ENCODE measurements at places on chromosomes 12 and 14. TPM values are rescaled to one million over a fixed set of nuclear protein-coding genes. Genes with fewer than 3 reads are reported as not detected.

DNA sequence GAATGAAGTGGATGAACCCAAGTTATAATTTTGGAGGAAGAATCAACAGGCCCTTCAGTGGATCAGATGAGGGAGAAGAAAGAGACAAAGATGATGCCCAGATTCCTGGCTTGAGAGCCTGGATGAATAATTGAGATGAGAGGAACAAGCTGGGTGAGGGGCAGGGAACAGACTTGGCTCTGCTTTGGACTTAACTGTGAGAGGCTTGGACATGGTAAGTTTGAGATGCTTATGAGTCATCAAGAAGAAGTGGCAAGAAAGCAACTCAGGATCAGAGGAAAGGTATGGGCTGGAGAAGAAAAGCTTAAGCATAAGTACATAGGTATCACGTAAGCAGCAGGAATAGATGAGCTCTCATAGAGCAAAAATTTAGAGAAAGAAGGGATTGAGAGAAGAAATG lies 55.3 kb downstream of the FIGNL2 start:
- no peak for DNase-seq
- no peaks in the 10 kb centered on the region for H3K27me3 ChIP-seq
- no peak overlapping the region for H3K4me3 ChIP-seq
- H3K27ac ChIP-seq, result no peak overlapping the region

GRCh38 chr12:98745578-98746391 lies 100.7 kb downstream of the APAF1 start:
- H3K27ac ChIP-seq, result no peak overlapping the region
- H3K4me3 ChIP-seq, result no peak overlapping the region
- H3K36me3 ChIP-seq, result no peaks in the 10 kb centered on the region

GRCh38 chr14:24809135-24809534 lies 175.1 kb upstream of the GZMB start:
- no peaks in the 10 kb centered on the region for H3K4me1 ChIP-seq
- no peak overlapping the region for H3K4me3 ChIP-seq
- no peak for DNase-seq
- H3K36me3 ChIP-seq, result no peaks in the 10 kb centered on the region
- no peak overlapping the region for H3K27ac ChIP-seq

DNA sequence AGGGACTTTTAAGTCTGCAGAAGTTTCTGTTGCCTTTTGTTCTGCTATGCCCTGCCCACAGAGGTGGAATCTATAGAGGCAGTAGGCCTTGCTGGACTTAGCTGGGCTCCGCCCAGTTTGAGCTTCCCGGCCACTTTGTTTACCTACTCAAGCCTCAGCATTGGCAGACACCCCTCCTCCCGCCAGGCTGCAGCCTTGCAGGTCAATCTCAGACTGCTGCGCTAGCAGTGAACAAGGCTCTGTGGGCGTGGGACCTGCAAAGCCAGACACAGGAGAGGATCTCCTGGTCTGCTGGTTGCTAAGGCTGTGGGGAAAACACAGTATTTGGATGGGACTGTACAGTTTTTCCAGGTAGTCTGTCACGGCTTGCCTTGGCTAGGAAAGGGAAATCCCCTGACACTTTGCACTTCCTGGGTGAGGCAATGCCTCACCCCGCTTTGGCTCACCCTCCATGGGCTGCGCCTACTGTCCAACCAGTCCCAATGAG lies 43.7 kb downstream of the CCDC59 start:
- no peaks in the 10 kb centered on the region for H3K27me3 ChIP-seq
- H3K36me3 ChIP-seq, result no peaks in the 10 kb centered on the region
- H3K4me1 ChIP-seq, result no peaks in the 10 kb centered on the region
- no peak overlapping the region for H3K27ac ChIP-seq

The PLEK2 gene
- total RNA-seq, result 67.6 TPM

The RPGRIP1 gene
- not detected for total RNA-seq
